ENCODE measurements at places on chromosomes 4 and X.

GRCh38 chr4:24570574-24571236 lies 13.6 kb downstream of the DHX15 start:
- no peak for DNase-seq

- no peak for DNase-seq
These were observed 30.8 kb downstream of the DOK7 start for GRCh38 chr4:3493720-3494461.

DNA sequence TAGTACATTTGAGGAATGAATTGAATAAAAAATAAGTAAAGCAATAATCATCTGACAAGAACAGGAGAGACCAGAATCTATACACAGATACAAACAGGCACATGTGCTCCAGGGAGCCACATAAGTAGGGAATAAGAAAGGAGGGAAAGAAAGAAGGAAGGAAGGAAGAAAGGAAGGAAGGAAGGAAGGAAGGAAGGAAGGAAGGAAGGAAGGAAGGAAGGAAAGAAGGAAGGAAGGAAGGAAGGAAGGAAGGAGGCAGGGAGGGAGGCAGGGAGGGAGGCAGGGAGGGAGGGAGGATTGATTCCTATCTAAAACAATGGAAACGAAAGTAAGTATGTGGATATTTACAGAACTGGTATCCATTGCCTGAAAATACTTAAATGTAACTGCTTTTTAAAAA lies 475.8 kb downstream of the NLGN4X start:
- no peak for DNase-seq

DNA sequence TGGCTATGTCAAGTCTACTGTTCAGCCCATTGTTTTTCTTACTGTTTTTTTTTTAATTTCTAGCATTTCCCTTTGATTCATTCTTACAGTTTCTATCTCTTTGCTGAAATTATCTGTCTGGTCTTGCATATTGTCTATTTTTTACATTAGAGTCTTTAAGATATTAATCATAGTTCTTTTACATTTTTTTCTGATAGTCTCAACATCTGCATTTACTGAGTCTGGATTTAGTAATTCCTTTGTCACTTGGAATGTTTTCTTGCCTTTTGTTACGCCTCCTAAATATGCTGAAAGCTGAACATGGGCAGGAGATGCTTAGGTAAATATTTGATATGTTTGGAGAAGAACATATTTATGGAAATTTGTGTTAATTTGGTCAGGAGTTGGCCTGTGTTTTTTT lies 10.4 kb downstream of the JADE3 start:
- DNase-seq: no peak

DNA sequence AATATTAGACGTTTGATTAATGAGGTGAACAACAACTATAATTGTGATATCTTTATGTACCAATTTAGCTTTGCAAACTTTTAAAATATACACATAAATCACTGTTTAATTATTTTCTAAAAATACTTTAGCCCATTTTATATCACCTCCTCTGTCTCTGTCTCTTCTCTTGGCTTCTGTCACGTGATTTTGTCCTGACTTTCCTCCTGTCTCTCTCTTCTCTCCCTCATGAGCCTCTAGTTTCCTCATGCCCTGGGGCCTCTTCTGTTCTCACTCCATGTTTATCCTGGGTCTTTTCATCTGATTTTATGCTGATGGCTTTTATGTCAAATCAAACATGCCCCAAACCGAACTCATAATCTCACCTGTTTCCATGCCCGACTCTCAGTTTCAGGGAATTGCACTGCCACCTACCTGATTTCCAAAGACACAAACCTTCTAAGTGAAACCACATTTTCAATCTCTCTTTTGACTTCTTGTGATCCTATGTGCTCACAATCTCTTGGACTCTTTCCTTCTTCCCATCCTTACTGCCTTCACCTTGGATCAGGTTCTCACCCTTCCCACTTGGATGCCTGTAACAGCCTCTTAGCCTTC lies 303.0 kb upstream of the GALNT7 start:
- no peak for DNase-seq

- DNase-seq: no peak
These were observed 1.5 kb upstream of the FATE1 start for GRCh38 chrX:151714362-151714761.

GRCh38 chrX:123425471-123425870 lies 241.4 kb downstream of the GRIA3 start:
- DNase-seq: no peak

GRCh38 chr4:163764569-163764968 lies 270.1 kb downstream of the TMA16 start:
- no peak for DNase-seq

GRCh38 chrX:55867181-55867651 lies 149.7 kb downstream of the RRAGB start:
- DNase-seq: no peak

DNA sequence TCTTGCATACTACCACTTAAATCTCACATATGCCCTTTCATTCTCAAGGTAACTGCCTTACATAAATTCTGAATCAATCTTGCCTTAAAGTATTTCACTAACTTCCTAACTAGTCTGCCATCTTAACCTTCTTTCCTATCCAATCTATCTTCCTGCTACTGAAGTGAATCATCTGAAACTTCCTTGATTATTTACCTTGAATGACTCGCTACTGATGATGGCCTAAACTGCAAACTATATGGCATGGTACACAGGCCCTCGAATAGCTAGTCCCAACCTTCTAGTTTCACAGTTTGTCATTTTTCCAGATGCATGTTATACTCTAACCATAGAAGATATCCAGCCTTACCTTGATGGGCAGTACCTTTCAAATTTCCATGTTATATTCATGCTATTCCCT lies 19.9 kb downstream of the PHKA1 start:
- DNase-seq: no peak

GRCh38 chr4:39846120-39846519 lies 131.6 kb downstream of the PDS5A start:
- no peak for DNase-seq

- no peak for DNase-seq
These were observed 32.9 kb upstream of the SPRY1 start for GRCh38 chr4:123363729-123364128.

- DNase-seq: no peak
These were observed 200.7 kb upstream of the NPY2R start for GRCh38 chr4:155007660-155008176.

- DNase-seq: no peak
These were observed 153.5 kb upstream of the PJA1 start for GRCh38 chrX:69318651-69319340.

GRCh38 chr4:6999172-7000086 lies 43.7 kb upstream of the TADA2B start:
- DNase-seq: no peak

DNA sequence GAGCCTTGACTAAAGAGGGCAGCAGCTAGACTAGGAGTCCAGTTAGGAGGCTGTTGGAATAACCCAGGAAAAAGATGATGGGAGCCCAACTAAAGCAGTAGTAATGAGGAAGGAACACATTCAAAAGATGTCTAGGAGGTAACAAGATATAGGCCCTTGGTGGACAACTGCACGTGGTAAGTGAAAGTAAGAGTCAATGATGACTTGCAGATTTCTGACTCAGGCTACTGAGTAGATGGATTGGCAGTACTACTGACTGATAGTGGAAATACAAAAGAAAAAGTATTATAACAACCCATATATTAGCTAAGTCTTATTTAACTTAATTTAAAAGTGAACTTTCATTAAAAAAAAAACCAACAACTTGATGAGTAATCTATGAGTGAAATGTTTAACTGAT lies 74.0 kb downstream of the PAK3 start:
- no peak for DNase-seq

DNA sequence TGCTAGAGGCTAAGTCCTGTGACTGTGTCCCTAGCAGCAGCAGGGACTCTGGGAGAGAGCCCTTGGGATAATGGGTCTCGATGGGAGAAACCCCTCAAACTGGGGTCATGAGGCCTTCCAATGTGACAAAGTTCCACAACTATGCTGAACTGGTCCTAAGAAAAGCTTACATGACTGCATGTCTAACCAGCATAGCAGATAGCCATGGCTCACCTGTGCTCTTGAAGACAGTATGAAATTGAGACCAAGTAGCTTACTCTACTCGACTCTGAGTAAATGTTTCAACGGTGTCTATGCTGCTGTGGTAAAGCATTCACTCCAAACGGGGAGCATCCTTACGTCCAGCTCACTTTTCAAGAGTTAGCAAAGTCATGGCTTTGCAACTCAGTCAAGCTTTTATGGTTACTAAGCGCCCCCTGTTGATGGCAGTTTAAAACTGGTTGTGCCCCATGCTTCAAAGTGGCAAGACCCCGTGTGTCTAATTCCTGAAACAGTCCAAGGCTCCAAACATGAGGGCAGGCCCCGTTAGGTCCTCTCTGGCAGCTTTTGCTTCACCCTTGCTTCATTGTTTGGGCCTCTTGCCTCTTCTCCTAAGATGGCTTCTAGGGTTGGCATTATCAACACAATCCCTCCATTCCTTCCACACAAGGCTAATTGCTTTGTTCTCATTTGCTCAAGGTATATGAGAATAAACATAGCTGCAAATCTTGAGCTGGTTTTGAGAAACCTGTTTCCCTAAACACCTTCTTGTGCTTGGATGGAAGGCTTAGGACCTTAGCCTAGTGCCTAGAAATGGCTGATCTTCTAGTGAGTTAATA lies 46.6 kb downstream of the CCNG2 start:
- no peak for DNase-seq

DNA sequence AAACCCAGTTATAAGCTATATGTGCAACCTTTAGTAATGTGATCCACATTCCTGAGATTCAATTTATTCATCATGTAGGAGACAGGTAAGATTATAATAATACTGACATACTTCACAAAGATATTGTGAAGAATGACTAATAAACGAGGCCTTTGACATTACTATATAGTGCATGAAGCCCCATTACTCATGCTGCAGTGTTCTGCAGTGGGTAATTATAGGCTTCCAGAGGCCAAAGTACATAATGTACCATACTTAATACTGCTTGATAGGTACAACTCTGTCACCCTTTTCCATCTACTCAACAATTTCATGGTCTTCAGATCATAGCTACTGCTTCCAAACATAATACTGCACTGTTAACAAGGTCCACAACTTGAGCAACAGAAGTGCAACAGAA lies 68.9 kb downstream of the COL25A1 start:
- DNase-seq: no peak

DNA sequence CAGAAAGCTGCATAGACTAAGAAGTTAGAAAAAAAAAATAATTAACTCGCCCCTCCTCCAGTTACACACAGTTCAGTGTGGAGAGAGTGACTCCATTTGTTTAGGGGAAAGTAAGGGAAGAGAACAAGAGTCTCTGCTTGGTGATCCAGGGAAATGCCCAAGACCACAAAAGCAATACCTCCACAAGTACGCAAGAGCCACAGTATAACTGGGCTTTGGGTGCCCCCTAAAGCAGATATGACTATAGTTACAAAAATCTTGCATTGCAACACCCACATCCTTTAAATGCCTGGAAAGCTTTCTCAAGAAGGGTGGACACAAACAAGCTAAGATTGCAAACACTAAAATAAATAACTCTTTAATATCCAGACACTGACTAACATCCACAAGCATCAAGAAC lies 164.2 kb upstream of the NRK start:
- no peak for DNase-seq

DNA sequence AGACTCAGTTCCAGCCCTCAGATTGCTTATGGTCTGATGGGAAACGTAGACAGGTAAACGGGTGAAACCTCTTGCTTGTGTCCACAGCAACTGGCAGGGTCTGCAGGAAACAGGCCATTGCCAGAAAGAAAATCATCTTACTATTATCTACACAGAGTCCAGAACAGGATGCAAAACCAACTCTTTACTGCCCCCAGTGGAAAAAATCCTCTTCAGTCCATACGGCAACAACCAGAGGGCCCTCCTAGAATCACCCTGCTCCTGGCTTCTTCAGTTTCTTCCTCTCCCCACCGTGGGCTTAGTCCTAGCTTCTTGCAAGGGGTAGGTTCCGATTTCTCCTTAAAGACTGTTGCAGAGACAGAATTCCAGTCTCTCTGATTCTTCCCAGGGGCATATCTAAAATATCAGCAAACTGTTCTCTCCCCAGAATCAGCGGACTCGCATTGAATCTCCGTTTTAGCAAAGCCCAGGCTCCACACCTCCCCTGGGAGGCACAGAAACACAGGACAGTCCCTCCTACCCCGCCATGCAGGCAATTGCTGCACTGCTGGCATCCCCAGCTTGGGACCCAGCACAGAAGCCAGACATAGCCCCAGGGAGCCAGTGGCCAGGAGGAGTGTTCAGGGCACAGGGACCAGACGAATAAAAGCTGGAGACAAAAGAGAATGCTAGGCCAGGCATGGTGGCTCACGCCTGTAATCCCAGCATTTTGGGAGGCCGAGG lies 41.0 kb upstream of the SH3RF1 start:
- DNase-seq: peak; percentile 37

GRCh38 chrX:132916349-132916748 lies 42.1 kb downstream of the HS6ST2 start:
- no peak for DNase-seq

- no peak for DNase-seq
These were observed 682.9 kb upstream of the GALNTL6 start for GRCh38 chr4:171130256-171130801.

DNA sequence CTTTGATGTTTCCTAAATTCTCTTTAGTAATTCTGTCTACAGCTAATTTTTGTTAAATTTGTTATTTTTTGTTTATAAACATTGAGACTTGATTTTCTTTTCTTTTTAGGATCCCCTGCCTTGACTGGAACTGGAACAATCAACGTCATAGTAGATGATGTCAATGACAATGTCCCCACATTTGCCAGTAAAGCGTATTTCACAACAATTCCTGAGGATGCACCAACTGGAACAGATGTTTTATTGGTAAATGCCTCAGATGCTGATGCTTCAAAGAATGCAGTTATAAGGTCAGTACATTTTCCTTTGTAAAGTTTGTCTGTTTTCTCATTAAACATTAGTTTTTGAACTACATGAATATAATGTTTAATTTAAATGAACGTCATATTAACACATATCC lies 119.4 kb downstream of the FAT4 start:
- no peak for DNase-seq

DNA sequence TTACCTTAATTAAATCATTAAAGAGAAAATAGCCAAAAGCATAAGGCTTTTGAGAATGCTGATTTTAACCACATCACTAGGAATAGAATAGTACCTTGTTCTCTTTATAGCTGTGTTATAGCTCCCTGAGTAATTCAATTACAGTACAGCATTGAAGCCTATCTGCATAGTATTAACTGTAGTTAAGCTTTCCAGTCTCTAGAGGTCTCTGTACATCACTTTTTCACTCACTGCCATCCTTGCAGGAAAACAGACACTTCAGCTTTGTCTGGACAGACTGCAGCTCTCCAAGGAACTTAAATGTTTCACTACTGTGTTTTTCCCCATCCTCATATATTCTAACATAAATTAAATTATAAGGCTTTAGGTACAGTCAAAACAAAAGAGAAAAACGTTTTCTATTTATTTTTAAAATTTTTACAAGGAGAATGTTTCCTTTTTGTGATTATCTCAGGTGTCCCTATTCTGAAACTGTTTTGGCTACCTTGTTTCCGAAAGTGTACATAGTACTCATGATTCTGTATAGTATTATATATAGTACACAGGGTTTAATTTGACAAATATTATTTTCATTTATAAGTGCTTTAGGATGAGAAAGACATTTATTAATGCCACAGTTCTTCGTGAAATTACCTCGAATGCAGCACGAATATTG lies 407.9 kb downstream of the PCDH18 start:
- DNase-seq: peak; percentile 4

- DNase-seq: no peak
These were observed 2.3 kb downstream of the SH3TC1 start for GRCh38 chr4:8201321-8201781.

Data from SHP77 treated with DMSO at 0.1 percent for 48 hours (cell line).